ENCODE measurements at places on chromosomes 13 and 19.

- no peak for DNase-seq
These were observed 15.6 kb upstream of the KCNC3 start for GRCh38 chr19:50344661-50345318.

GRCh38 chr19:46147791-46148288, at the start of gene IGFL2:
Gene IGFL2 (plus strand): TSS chr19:46148238. CDS start chr19:46148279, 41 bp downstream.
- DNase-seq, result no peak

DNA sequence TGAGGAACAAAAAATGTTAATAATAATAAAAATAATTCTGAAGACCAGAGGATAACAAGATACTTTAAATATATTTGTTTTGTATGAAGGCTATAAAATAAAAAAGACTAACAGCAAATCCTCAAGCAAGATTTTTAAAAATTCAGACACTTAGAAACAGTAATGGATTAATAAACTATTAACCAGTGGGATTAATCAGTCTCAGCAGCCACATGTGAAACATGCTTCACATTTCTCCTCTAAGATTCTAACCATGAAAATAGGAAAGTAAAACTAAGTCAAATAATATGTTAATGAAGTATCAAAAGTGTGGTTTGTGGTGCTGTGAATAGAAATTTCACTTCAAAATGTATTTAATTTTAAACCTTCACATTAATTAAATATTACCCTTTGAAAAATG, 57.4 kb downstream of the KCNRG start:
- no peak for DNase-seq

GRCh38 chr13:106104281-106104901, 431.1 kb downstream of the EFNB2 start:
- no peak for DNase-seq

- no peak for DNase-seq
These were observed 6.6 kb upstream of the FLT3 start for GRCh38 chr13:28106976-28107375.

DNA sequence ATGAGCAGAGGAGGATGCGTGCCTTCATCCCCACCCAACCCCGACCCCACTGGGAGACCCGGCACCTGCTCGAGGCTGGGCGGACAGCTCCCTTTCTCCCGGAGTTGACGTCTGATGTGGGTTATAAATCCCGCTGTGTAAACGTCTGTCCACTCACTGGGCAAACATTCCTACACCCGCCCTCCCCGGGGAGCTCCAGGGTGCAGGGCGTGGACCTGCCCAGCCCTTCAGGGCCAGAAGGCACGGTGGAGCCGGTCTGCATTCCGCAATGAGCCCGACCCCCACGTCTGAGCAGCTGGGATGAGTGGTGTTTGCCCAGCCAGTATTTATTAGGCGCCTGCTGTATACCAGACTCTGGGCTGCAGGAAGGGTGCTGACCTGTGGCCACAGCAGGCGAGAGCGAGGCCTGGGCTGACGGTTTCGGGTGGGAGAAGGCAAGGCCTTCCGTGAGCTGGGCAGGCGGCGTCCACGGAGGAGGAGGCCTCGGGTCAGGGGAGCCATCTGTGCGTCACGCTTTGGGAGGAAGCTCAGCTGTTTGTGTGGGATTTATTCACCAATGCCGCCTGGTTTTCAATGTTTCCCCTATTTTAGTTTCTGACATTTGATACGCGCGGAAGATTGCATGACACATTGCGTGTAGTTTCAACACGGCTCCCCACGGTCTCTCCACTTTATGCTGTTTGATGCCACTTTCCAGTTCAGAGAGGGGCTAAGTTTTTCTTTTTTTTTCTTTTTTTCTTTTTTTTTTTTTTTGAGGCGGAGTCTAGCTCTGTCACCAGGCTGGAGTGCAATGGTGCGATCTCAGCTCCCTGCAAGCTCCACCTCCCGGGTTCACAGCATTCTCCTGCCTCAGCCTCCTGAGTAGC, 2.0 kb downstream of the MISP start:
- DNase-seq, result no peak

DNA sequence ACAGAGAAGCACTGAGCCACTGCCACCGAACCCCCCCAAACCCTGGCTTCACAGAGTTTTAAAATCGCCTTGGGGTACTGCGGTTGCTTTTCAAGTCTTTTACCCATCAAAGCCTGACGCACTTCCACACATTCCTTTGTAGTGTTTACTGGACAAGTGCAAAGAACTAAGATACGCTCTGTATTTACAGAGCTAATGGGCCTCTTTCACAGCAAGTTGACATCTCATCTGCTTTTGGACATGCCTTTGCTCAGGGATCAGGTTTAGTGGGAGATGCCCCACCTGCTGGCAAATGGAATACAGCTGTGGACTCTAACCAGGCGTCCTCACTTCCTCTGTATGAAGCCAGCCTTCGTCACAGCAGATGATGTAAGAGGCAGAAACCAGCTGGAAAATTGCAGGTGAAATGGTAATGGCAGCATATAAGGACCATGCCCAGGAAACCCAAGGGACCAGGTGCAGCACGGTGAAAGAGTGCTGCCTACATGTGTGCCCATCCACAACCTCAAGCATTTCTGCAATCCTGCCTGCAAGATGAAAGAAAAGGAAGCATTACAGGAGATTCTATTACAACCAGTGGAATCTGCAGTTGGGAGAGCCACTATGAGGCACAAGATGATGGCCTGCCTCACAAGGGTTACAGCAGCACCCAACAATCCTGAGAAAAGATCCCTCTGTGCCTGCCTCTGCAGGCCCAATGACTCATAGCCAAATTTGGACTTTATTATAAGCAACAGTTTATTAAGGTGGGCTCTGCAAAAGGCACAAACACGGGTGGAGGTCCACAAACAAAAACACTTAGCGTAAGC, 34.7 kb downstream of the BRD4 start:
- DNase-seq, result no peak

- DNase-seq, result no peak
These were observed 23.3 kb upstream of the GGACT start for GRCh38 chr13:100611678-100612492.

GRCh38 chr13:89726690-89727435, 1620.6 kb upstream of the MIR17HG start:
- no peak for DNase-seq

GRCh38 chr13:67147342-67148133, 82.6 kb downstream of the PCDH9 start:
- no peak for DNase-seq

GRCh38 chr19:50275577-50276368, 53.4 kb downstream of the KCNC3 start:
- no peak for DNase-seq

- no peak for DNase-seq
These were observed 8.8 kb downstream of the ZIC2 start for GRCh38 chr13:99990126-99990977.

DNA sequence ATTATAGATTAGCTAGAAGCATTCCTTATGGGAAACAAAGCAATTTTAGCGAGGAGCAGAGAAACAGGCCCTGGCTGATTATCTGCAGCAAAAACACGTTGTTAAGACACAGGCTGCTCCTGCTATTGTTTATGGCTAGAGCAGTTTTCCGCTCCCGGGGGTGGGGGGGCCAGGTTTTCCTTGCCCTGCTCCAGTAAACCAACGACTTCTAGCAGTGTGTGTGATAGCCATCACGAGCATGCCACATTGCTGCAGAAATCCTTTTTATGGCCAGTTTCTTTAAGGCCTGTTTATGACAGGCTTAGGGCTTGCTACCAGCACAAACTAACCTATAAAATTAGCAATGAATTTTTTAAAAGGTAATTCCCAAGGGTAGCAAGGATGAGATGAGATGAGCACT, 18.4 kb upstream of the IL17D start:
- no peak for DNase-seq

DNA sequence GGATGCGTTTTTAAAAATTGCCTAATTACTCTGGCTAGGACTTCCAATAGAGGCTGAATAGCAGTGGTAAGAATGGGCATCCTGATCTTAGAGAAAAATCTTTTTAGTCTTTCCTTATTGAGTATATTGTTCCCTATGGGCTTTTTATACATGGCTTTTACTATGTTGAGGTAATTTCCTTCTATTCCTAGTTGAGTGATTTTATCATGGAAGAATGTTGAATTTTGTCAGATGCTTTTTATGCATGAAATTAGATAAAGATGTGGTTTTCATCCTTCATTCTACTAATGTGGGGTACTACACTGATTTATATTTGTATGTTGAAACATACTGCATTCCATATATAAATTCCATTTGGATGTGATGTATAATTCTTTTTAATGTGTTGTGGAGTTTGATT, 2673.8 kb downstream of the PCDH9 start:
- DNase-seq, result no peak

DNA sequence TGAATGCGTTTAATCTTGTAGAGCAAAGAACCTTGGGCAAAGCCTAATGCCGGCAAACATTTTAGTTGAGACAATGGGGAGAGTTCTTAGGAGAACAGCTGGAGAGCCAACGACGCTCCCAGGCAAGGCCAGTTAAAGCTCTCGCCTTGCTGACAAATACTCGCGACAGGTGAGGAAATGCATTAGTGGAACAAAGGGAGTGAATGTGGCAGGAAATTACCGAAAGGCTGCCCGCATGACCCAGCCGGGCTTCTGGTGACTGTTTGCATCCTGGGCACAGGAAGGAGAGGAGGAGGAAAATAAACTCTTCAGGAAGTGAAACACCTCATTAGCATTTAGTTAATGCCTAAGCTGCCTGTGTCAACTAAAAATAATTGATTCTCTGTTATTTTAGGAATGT, 74.6 kb downstream of the SHISA2 start:
- no peak for DNase-seq

DNA sequence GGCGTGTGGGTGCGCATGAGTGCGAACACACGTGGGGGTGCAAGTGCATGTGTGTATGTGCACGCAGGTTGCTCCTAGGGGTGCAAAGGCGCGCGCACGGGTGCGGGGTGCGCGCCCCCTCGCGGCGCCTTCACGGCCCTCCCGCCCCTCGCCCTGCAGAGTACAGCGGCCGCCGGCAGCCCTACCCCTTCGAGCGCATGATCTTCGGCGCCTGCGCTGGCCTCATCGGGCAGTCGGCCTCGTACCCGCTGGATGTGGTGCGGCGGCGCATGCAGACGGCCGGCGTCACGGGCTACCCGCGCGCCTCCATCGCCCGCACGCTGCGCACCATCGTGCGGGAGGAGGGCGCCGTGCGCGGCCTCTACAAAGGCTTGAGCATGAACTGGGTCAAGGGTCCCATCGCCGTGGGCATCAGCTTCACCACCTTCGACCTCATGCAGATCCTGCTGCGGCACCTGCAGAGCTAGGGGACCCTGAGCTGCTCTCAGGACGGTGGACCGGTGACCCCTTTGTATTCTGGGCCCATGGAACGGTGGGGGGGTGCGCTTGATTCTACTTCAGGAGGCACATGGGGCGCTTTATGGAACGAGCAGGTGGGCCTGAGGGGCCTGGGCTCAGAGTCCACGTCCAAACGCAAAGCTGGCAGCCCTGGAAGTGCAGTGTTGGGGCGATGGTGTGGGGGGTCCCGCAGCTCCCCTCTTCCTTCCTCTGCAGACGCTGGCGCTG, 27.7 kb downstream of the TMEM161A start:
- DNase-seq, result no peak

DNA sequence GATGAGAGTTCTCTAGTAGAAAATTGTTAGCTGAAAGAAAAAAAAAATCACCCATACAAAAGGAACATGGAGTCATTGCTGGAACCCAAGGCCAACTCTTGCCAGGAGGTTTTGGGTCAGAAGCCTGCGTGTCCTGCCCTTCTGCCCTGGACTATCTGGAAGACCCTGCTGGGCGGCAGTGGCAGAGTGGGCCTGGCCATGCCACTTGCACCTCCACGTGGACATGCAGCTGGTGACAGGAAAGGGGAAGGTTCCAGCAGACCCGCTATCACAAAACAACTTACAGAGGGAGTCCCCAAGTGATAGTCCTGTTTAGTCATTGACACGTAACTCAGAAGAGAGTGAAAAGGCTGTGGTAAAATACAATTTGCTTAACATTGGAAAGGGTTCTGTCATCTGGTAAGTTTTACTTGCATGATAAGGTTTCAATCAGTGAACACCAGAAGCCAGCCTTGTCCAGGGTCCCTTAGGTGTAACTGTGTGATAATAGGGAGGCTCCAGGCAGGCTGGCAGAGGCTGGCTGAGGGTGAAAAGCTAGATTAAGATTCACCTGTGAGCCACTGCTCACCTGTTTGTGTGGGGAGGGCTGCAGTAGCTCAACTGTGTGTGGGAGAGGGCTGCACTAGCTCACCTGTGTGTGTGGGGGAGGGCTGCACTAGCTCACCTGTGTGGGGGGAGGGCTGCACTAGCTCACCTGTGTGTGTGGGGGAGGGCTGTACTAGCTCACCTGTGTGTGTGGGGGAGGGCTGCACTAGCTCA, 47.8 kb downstream of the COL4A2 start:
- DNase-seq, result no peak

DNA sequence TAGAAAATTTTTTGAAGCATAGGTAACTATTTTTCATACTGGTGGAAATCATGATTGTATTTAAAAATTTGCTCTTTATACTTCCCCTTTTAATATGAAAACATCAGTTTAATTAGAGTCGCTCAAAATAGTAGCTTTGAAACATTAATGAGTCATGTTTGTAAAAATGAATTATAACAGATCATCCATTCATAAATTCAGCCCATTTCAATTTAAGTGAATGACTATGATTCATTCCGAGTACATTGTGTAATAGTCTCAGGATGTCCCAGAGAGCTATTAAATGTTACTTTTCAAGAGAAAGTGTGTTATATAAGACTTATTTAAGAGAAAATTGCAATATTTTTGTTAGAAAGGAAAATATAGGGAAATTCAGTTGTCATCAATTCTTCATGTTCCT, 111.0 kb downstream of the FNDC3A start:
- no peak for DNase-seq

GRCh38 chr13:89695343-89696257, 1651.9 kb upstream of the MIR17HG start:
- no peak for DNase-seq

DNA sequence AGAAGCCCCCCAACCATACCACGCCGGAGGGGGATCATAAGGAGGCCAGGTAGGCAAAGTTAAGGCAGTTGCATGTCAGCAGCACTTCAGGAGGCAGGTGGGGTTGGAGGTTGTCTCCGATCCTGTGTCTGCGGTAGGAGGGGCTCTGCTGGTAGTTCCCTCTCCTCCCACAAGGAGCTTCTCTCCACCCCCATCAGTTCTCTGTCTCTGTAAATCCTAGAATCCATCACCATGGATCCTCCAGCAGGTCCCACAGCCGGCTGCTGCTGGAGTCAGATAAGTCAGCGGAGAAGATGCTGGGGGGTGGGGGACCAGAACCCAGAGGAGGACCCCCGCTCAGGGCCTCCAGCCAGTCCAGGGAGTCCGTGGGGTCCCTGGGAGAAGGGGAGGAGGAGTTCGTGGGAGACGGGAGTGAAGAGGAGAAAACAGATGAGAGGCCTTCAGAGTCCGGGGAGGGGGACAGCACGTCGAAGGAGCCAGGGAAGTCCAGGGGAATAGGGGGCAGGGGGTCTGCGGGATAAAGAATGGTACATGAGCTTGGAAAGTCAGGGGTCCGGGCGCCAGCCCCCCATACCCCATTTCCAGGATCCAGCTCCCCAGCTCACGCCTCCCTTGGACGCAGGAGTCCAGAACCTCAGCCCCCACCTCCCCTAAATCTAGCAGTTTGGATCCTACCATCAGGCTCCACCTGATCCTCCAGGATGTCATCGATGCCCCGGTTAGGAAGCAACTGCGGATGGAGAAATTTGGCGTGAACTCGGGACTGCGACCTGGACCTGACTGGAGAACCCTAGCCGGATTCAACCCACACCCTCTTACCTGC, 6.3 kb downstream of the MAMSTR start:
- DNase-seq, result no peak

GRCh38 chr13:69935043-69935442, 172.6 kb upstream of the ATXN8OS start:
- no peak for DNase-seq
